NCI-H187 (cell line): ENCODE measurements at places on chromosomes 7 and 10.

GRCh38 chr10:35387768-35388167 is 51.5 kb downstream of the CCNY start:
- no peak for DNase-seq

- DNase-seq: no peak
Observed at GRCh38 chr10:112307358-112308124, 24.3 kb downstream of the TECTB start.

- DNase-seq: no peak
Observed at GRCh38 chr10:21372651-21373410, 152.7 kb downstream of the SKIDA1 start.

DNA sequence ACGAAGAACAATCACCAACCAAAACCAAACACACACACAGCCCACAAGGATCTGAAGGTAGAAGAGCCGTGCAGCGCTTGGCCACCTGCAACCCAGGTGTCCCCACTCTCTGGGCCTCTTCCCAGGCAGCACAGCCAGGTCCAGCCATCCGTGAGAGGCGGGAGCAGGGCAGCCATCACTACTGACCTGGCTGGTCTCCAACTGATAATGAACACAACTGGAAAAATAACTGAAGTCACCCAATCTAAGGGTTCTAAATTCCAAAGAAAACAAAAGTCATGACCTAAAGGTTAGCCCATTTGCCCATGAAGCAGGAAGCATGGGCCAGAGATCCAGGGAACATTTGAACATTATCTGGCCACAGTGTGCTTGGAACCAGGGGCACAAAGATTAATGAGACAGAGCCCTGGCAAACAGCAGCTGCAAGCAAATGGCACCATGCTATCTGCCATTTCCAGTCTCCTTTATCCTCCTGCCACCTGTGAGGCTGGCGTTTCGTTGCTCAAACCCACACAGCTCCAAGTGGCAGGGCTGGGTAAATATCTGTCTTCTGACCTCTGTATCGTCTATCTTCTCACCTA is 207.9 kb downstream of the TNS3 start:
- no peak for DNase-seq

DNA sequence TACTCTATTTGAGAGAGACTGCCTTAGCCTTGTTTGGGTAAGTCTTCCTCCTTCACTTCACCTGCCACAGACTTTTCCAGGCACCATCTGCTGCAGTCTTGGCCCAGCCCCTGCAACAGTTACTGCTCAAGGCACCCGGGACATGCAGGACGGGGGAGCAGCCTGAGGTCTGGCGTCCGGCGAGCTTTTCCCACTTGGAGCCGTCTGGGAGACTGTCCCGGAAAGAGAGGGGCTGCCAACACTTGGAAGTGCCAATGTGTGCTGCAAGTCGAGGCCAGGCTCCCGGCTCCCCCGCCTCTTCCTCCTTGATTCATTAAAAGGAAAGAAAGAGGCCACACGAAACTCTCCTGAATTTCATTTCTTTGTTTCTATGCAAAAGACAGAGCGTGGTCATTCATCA is 13.7 kb downstream of the HTRA1 start:
- DNase-seq: no peak

DNA sequence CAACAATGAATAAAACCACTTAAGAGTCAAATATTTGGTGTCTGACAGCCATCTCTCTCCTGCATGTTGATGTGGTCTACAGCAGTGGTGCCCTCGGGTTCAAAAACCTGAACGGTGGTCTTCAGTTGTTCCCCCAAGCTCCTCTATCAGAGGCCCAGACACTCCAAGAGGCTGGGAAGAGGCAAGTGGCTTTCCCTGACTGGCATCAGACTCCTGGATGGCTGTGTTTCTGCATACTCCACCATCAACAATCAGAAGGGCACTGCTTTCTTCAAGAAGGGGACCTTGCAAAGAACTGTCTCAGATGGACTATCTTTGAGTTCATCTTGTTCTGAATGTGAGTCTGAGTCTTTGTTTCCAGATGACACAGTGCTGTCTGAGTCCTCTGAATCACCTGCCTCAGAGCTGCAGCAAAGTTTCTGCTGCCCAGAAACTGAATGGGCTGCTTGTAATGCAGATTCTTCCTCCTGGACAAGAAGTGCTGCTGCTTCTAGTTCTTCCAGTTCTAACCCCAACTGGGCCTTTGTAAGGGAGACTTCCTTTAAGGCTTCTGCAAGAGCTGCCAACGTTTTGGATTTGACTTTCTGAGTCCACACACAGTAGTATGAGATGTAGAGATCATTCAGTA is 5.9 kb upstream of the SGMS1 start:
- no peak for DNase-seq

- DNase-seq: no peak
Observed at GRCh38 chr7:15669443-15670090, 16.9 kb downstream of the MEOX2 start.

DNA sequence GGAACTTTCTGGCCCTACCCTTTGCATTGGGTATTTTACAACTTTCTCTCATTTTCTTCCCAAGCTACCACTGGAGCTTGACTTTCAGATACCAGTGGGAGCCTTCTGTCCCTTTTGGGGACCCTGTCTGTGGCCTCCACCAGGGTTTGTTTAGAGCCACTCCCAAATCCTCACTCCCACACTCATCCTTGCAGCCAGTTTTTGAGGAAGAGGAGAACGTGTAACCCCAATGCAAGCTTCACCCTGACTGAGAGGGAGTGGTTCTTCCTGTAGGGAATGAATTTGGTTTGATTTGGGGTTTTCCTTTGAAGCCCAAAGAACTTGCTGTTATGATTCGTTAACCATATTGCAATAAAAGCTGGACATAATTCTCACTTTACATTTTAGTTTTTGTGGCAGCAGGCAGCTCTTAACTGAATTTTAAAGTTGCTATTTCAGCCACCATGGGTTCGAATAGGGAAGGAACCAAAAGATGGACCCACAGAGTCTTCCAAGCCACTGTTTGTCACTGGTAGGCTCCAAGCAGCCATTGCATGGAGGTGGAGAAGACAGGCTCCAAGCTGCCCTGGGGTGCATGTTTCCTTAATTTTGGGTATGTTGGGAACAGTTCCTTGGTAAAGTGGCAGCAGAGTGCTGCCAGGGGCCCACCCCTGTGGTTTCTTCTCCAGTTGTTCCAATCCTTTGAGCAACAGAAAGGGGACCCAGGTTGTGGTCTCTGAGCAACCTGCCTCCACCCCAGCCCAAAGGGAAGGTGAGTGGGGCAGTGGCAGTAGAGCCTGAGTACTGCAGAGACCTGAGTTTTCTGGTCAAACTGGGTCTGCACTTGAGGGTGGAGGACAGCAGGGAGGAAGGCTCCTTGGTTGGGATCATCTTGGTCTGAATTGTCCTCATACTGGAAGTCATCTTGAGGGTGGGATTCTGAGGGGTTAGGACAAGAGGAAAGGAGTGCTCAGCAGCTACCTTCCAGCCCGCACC is 5.1 kb downstream of the EVX1 start:
- DNase-seq: no peak

GRCh38 chr10:131816157-131816775 is 84.5 kb upstream of the PPP2R2D start:
- DNase-seq: no peak

DNA sequence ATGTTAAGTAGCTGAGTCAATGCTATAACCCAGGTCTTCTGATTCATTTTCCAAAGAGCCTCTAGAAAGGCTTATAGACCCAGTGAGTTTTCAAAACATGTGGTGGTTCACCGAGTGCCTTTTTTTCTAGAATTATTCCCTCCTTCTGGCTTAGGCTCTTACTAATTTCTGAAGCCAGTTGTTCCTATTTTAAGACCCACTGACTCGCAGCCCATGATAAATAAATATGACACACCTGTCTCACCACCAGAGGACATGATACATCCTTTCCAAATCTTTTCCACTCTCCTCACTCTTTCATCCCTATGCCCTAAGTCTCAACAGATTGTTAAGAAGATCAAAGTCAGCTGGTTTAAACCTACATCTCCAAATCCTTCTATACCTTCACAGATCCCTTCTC is 126.0 kb upstream of the WNT16 start:
- no peak for DNase-seq

DNA sequence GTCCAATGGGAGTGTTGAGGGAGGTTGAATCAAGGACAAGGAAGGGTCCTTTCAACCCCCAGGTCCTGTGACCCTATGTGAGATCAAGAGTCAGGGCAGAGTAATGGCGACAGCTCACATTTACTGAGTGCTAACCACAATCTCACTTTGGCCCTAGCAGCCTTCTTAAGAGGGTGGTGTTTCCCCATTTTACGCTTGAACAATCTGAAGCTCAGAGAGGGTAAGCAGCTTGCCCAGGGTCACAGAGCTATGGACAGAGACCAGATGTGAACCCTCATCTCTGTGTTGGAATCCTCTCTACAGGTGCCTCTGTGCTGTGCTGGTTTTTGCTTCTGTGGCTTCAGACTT is 102.0 kb downstream of the GRK5 start:
- DNase-seq: no peak

GRCh38 chr7:8386926-8387550 is 46.4 kb upstream of the NXPH1 start:
- DNase-seq: no peak

DNA sequence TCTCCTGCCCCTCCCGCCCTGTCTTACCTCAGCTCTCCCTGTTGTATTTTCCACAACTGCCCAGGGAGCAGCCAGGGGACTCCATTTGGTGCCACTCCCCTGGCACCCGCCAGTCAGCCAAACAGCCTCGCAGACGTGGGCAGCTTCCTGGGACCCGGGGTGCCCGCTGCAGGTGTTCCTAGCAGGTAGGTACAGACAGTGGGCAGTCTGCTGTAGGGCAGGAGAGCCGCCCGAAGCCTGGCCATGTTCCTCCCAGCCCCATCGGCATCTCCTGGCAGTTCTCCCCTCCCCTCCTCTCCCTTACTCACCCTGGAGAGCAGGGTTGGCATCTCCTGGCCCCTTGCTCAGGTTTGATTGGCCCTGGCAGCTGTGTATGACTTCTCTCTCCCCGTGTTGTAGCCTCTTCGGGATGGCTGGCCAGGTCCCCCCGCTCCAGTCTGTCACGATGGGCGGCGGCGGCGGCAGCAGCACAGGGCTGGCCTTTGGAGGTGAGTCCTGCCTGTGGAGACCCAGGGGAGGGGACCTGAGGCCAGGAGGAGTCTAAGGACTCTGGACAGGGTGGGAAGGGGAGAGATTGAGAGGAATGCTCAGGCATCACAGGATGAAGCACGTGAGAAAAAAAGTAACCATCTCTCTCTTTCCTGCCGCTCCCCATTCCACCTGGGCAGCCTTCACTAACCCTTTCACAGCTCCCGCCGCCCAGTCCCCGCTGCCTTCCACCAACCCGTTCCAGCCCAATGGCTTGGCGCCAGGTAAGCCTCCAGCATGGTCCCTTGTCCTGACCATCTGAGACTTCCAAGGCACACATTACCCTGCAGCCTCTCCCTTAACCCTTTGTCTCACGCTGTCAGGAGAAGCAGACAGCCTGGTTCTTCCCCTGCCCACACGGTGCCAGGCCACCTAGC is 11.3 kb downstream of the SAP25 start:
- DNase-seq: no peak

GRCh38 chr10:69180525-69181204 is 631 bp downstream of the SUPV3L1 start:
- DNase-seq: no peak
